Activated naive CD4-positive, alpha-beta T cell (primary cell): ENCODE measurements at places on chromosomes 6 and 20.

GRCh38 chr20:58480551-58481336 is 34.5 kb downstream of the APCDD1L start:
- no peak for DNase-seq

GRCh38 chr6:131062241-131063027 is 611 bp downstream of the EPB41L2 start:
- no peak for DNase-seq

GRCh38 chr6:132765560-132765959 is 7.9 kb upstream of the VNN2 start:
- DNase-seq = no peak

DNA sequence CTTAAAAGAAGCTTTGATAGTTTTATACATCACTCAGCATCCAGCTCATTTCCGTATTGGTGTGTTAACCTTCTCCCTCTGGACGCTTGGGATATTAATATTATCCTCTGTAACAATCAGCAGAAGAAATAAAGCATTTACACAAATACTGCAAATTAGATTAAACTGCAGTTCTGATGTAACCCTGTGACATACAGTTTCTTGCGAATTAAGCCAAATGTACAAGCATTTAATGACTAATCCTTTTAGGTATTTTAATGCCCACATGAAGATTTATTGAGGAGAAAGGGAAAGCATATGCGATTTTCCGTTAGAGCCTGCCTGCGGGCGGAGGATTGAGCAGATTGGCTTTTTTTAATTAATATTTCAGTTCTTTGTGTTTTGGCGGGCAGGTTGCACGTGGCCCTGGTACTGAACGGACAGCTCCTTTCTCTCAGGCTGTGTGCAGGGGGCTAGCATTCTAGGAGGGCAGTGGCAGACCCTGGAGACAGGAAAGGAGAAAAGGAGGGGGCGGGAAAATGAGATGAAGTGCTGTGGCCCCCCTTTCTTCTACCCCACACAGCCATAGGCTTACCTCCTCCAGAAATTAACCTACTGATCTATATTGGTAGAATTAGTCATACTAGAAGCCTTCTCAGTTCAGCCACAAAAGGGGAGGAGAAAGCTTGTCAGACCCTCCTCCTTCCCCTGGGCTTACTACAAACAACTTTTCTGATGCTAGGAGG is 14.1 kb upstream of the TFAP2D start:
- DNase-seq = no peak

DNA sequence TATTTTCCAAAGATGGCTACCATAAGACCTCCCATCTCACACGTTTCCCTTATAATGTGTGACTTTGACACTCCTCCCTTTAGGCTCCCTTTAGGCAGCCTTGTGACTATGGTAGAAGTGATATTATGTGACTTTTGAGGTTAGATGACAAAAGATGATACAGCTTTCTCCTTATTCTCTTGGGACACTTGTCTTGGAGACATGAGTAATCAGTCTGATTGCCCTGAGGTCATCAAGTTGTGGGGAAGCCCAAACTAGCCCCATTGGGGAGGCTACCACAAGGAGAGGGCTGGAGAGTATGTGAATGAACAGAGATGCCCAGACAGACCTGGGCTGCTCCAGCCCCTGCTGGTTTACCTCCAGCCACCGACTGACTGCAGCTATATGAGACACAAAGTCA is 10.6 kb upstream of the DLK2 start:
- no peak for DNase-seq

DNA sequence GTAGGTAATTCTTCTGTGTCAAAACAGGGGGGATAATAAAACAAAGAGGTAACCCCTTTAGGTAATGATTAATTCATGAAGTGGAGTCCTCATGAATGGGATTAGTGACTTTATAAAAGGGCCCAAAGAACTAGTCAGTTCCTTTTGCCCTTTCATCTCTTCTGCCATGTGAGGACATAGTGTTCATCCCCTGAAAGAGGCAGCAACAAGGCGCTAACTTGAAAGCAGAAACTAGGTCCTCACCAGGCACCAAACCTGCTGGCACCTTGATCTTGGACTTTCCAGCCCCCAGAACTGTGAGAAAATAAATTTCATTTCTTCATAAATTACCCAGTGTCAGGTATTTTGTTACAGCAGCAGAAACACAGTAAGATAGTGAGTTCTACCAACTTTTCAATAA is 16.4 kb upstream of the BRPF3 start:
- DNase-seq = no peak

GRCh38 chr6:24644377-24644776 is 1.6 kb downstream of the KIAA0319 start:
- no peak for DNase-seq

GRCh38 chr6:73242001-73242400 is 16.7 kb upstream of the KHDC1L start:
- DNase-seq = no peak

DNA sequence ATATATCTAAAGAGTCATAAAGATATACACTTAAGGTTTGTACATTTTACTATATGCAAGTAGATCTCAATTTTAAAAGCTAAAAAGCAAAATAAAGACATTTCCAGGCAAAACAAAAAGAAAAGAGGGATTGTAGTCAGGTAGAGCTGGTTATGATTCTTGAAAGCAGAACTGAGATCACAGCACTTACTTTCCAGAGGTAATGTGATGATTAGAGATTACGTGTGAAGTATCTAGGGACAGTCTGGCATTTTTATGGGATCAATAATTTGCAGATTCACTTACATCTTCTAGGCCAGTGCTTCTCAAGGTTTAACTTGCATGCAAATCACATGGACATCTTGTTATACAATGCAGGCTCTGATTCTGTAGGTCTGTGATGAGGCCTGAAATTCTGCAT is 595.5 kb downstream of the KIF16B start:
- no peak for DNase-seq

- no peak for DNase-seq
These were observed 14.2 kb downstream of the TFAP2B start for GRCh38 chr6:50832912-50833311.

DNA sequence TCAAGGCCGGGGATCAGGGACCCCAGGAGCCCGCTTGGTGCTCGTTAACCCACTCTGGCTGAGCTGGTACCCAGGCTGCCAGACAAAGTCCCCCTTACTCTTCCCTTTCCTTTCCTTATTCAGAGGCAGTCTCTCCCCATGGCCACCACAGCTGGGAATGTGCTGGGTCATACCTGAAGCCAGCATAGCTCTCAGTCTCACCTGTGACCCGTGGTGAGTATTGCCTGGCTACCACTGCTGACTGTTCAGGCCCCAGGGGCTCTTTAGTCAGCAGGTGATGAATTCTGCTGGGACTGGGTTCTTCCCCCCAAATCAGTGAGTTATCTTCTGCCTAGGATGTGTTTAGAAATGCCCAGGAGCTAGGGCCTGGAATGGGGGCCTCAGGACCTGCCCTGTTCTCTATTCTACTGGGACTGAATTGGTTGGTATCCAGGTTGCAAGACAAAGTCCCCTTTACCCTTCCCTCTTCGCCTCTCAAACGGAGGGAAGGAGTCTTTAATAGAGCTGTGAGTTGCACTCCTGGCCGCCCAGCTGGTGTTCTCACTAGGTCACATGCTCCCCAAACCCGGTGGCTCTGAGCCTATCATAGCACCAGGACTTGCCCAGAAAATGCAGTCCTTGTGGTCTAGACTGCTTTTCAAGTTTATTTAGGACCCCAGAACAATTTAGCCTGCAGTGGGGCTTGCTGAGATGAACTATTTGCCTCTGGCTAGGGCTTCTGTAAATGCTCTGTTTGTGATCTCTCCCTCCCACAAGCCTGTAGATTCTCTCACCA is 64.6 kb downstream of the MYO6 start:
- no peak for DNase-seq

GRCh38 chr6:155544677-155545076 is 89.0 kb upstream of the NOX3 start:
- no peak for DNase-seq

- DNase-seq = no peak
These were observed 64.2 kb downstream of the LAMA4 start for GRCh38 chr6:112190164-112190563.

- DNase-seq = no peak
These were observed 5.7 kb upstream of the KCNK15 start for GRCh38 chr20:44739942-44740341.

DNA sequence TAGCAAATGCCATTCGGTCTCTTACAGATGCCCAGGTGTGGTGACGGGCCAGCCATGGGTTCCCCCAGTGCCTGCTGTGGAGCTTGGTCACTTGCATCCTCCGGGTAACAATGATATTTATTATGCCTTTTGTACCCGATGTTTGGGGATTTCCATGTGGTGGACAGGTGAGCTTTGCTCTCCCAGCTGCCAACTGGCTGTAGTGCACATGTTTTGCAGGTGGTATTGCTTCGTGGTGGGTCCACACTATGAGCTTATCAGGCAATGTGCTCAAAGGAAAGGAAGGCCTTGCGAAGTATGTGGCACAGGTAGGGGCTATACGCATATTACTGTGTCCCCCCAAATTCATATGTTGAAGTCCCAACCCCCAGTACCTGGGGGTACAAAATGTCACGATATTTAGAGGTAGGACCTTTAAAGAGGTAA is 4.2 kb upstream of the CTCFL start:
- DNase-seq = no peak

- no peak for DNase-seq
These were observed 164.9 kb downstream of the CDH26 start for GRCh38 chr20:60123096-60123495.

DNA sequence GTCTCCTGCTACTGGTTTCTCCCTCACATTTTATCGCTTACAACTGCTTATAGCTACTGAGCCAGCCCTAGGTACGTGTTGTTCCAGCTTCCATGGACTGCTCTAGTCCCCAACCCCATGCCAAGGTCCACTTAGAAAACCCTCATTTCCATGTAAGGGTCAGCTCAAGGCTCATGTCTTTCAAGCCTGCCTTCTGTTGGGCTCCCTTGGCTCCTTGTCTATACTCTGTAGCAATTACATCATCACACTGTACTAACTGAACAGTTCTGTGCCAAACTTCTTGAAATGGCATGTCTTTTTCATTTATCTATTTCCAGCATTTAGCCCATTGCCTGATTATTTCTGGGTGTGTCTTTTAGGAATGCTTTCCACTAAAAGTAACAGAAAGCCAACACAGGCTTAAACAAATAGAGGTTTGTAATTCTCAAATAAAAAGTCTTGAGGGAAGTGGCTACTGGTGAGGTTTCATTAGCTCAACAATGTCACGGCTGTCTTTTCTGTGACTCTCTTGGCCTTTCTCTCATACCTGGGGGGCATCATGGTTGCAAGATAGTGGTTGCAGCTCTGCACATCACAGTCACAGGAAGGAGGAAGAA is 317.6 kb downstream of the TPBG start:
- no peak for DNase-seq

DNA sequence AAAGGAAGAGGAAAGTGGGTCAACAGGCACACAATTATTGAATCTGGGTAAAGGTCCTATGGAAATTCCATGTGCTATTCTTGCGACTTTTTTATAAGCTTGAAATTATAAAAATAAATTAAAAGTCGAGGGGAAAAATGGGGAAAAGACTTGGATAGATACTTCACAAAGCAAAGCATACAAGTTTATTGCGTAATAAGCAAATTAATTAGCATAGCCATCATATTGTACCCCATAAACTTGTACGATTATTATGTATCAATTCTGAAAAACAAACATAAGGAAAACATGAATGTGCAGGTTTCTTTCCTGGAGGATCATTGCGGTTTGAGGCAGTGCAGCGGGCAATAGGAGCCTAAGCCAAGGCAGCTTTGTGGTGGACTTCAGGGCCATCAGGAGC is 351.6 kb upstream of the NOX3 start:
- DNase-seq = no peak

- DNase-seq = no peak
These were observed 683.6 kb downstream of the BCKDHB start for GRCh38 chr6:80789912-80790570.

- no peak for DNase-seq
These were observed 11.4 kb upstream of the LOC128125822 start for GRCh38 chr6:63560801-63561287.

DNA sequence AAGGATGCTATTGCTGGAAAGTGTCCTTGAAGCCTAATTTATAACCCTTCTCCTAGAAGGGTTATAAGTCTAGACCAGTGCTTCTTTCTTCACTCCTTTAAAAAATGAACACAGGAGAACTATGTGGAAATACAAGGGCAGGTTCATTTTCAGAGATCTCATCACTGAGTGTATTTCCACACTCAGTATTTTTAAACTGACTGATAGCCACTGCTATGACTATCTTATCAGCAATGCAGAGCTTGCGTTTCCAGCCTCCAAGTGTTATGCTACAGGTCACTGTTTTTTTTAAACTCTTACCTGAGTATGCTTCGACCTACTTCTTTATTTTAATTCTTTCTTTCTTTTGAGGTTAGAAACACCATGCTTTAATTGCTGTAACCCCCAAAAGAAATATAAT is 319.1 kb downstream of the ARHGAP18 start:
- no peak for DNase-seq

- DNase-seq = no peak
These were observed 63.0 kb upstream of the TXNDC5 start for GRCh38 chr6:7973584-7973983.

DNA sequence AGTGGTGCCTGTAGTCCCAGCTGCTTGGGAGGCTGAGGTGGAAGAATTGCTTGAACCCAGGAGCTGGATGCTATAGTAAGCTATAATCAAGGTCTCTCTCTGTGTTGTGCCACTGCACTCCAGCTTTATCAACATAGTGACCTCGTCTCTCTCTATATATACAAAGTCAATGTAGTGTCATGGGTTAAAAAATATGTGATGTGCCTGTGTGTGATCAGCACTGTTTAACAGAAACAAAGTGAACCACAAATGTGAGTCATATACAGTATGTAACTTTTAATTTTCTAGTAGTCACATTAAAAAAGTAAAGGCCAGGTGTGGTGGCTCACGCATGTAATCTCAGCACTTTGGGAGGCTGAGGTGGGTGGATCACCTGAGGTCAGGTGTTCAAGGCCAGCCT is 85.3 kb upstream of the RNF24 start:
- no peak for DNase-seq

DNA sequence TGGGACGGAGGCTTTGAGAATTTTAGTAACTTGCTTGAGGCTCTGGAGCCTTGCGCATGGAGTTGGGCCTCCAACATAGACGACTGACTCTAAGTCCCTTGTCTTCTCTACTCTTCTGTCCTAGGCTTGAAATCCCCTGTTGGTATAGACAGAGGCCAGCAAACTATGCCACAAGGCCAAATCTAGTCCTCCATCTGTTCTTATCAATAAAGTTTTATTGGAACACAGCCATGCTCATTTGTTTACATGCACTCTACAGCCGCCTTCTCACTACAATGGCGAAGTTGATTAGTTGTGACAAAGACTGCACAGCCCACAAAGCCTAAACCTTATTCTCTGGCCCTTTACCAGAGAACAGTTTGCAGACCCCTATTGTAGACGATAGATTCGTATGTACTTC is 174.1 kb upstream of the ZFP64 start:
- no peak for DNase-seq

GRCh38 chr6:52015953-52016352 is 71.5 kb downstream of the PKHD1 start:
- no peak for DNase-seq

DNA sequence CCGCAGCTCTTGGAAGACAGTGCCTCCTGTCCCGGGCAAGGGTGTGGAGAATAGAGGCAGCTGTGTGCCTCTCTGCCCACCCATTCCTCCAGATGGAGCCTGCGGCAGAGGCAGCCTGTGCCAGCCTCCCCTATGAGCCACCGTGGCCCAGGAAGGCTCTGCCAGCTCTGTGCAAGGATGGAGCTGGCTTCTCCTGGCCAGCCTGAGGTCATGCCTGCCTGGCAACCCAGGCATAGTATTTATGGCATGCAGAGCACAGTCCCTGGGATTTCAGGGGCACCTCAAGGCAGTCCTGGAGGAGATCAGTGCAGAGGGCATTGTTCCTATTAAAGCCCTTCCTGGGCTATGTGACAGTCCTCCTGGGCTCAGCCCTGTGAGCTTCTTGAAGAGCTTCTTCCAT is 1.5 kb downstream of the EPB41L1 start:
- no peak for DNase-seq
